SJCRH30 (cell line): ENCODE measurements at places on chromosomes 2 and 18. TPM values are rescaled to one million over a fixed set of nuclear protein-coding genes. Genes with fewer than 3 reads are reported as not detected.

GRCh38 chr2:9779596-9780264 lies 63.5 kb upstream of the TAF1B start:
- no peak for DNase-seq

DNA sequence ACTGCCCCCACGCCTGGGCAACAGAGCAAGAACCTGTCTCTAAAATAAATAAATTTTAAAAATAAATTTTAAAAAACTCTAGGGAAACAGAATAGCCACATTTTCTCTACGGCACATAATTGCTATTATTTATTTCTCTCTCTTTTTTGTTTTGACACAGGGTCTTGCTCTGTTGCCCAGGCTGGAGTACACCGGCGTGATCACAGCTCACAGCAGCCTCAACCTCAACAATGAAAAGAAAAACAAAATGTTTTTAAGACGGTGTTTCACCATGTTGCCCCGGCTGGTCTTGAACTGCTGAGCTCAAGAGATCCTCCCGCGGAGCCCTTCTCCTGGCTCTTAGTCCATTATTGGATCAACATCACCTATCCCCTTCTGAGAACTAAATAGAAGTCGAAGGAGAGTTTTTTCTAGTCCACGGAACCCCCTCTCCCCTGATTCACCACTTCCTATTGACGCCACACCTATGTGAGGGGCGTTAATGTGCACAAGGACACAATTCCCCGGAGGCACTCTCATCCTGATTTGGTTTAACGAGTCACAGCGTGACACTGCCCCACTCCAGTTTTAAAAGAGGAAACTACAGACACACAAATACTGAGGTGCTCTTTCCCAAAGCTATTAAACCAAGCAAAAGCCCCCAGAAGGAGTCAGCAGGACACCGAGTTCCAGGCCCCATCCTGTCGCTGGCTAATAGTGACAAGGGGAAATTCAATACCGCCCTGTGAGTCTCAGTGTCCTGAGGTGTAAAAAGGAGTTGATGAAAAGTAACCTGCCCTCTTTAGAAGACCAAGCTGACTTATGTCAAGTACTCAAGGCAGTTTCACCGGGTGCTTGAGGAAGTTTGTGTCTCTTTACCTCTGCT lies 1.1 kb downstream of the NPC1 start:
- DNase-seq = no peak

- DNase-seq = no peak
These were observed 48.5 kb upstream of the ATP6V1B1 start for GRCh38 chr2:70887208-70887549.

GRCh38 chr2:168666339-168666738 lies 136.1 kb upstream of the NOSTRIN start:
- no peak for DNase-seq

DNA sequence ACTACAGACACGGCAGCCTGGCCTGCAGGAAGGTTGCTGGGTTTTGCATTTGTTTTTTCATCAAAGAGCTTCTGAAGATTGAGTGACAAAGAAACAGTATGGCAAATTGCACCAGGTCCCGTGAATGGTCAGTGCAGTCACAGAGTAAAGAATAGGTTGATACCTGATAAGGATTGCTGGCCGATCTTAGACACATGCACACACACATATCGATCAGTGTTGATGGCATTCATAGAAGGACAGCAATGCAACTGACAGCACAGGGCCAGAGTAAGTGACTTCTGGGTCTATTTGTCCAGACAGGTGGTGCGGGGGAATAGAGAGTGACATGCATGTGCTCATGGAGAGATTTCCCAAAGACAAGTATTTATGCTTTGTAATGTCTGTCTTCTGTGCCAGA lies 42.8 kb downstream of the NRP2 start:
- DNase-seq = no peak

DNA sequence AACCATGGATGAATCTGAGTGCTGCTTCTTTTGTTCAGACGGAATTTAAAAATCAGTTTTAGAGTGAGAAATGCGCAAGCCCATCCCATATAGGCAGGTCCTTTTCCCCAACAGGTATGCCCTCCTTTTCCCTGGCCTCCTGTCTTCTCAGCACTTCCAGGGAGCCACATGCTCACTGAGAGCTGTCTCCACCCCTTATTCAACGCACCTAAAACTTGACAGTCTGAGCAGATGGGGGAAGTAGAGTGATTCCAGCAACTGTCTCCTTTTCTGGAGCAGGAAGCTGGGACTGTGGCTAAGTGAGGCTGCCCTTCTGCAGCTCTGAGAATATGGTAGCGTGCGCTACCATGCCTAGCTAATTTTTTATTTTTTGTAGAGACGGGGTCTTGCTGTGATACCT lies 53.1 kb upstream of the NOSTRIN start:
- peak; percentile 43 for DNase-seq

- DNase-seq = peak; percentile 94
These were observed at the start of gene CNNM3 for GRCh38 chr2:96816127-96816835. Gene CNNM3, plus strand, starts transcription at chr2:96816268. Its CDS starts 10 bp downstream, at chr2:96816278.

DNA sequence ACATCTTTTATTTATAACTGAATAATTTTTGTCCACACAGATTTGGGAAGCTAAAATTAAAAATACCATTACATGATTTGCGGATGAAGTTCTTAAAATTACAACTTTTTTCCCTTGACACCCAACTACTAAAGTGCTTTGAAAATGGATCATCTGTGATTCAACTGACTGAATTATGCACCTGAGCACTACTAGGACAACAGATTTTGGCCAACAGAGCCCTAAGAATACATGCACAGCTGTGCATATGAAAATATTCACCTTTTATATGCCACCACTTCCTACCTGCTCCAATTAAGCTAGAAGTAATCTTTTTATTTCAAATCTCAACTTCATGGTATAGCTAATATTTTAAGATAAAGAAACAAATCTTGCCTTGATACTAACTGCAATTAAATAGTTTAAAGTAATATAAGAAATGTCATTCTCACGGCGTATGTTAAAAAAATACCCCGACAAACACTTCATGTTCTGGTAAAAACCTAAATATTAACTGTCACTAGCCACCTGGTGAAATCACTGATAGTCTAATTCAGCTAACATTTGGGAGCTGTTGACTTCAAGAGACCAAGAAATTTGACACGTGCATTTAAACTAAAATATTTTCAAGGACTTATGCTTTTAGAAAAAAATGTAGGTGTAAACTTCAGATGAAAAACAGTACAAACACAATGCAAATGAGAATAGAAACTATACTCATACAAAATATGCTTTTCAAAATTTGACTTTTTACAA lies 153.7 kb downstream of the SRBD1 start:
- no peak for DNase-seq

GRCh38 chr2:217886720-217887309 lies 116.0 kb downstream of the TNS1 start:
- peak; percentile 58 for DNase-seq

- DNase-seq = no peak
These were observed 56.3 kb upstream of the CHAC2 start for GRCh38 chr2:53711271-53711780.

GRCh38 chr2:187710791-187711521 lies 156.7 kb upstream of the TFPI start:
- no peak for DNase-seq

GRCh38 chr2:162890690-162891311 lies 52.2 kb upstream of the KCNH7 start:
- DNase-seq = peak; percentile 74

DNA sequence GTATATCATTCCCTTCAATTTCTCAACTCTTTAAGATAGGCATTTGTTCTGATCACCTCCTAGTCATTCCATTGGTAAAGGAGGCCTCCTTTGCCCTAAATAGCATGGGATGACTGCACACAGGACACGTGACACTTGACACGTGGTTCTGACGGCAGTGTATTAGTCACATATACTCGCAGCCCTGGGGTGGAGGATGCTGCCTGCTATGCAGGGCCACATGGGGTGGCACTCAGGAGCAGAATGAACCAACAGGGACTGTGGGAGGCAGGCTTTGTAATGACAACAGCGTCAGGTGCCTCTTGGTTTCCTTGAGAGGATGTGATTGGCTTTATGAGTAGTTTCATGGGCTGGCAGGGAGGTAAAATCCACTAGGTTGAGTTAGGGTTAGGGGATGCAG lies 9.3 kb upstream of the KCNS3 start:
- DNase-seq = no peak

DNA sequence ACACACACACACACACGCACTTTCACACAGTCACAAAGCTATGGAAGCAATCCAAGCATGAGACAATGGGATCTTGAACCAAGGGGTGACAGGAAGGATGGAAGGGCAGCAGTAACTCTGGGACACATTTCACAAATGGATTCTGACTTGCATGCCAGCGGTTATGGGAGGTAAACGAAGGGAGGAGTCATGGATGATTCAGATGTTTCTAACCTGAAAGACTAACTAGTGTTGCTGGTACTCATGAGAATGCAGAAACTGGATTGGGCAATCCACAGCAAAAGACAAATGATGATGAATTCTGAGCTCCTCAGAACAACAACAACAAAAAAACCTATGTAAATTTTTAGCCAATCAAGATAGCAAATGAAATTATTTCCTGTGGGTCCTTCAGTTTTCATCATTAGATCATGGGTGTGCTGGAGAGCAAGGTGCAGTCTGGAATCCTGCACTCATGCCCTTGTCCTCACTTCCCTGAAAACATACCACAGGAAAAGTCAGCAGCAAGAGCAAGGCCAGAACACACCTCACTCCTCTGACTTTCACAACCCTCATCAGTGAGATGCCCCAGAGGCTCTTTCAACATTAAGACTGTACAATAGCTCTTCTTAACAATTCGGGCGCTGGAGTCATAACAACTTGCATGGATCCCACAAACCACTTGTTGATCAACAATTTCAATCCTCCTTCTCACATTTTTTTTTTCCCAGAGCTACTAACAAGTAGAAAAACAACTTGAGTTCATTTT lies 32.6 kb downstream of the ABCA12 start:
- no peak for DNase-seq

GRCh38 chr2:24411488-24412151 lies 51.3 kb upstream of the ITSN2 start:
- DNase-seq = peak; percentile 32

Gene GPR75
- total RNA-seq = 3.2 and 4.5 TPM in 2 replicates

Gene SLC23A3
- total RNA-seq = 0.10 and 0.13 TPM in 2 replicates

Gene IL1RN
- total RNA-seq = not detected in 2 replicates

Gene EN1
- total RNA-seq = not detected in 2 replicates

Gene PAX8
- 0.99 and 1.3 TPM in 2 replicates for total RNA-seq

Gene CENPA
- 50.2 and 52.9 TPM in 2 replicates for total RNA-seq

Gene RAPGEF4
- 5.1 and 6.1 TPM in 2 replicates for total RNA-seq

Gene FAHD2B
- total RNA-seq = 4.8 and 5.9 TPM in 2 replicates

Gene ABCG5
- not detected in 2 replicates for total RNA-seq

Gene FAP
- 1.1 and 3.6 TPM in 2 replicates for total RNA-seq
